AG20443 (cell line): ENCODE measurements at places on chromosomes 4 and X.

- DNase-seq: no peak
These were observed 263.9 kb downstream of the ADAMTS3 start for GRCh38 chr4:72305080-72305479.

DNA sequence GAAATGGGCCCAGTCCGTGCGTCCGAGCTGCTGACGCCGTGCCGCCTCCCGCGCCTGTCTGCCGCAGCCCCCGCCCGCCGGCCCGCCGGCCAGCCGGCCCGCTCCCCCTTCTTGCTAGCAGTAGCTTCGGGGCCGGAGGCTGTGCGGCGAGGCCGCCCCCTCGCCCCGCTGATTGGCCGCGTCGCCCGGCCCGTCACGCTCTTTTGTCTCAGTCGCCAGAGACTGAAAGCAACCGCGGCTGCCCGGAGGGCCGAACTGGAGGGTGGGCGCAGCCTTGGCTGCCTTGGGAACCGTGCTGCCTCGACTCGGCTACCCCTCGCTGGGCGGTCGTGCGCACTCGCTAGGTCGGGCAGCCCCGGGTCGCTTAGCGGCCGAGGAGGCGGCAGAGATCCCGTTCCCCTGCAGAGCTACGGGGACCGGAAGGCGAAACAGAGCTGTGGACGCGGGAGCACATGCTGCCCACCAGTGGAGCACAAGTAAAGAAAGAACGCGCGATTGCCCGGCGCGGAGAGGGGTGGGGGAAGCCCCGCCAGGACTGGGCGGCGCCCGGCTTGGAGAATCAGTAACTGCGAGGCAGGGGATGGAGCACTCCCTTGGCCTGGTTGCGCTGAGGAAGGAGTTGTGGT lies at the start of gene ZCCHC18:
ZCCHC18 (plus strand) TSS at position 198 of the 626 bp plus-strand sequence. CDS start 1,589 bp downstream, outside the sequence.
- peak; percentile 77 for DNase-seq

DNA sequence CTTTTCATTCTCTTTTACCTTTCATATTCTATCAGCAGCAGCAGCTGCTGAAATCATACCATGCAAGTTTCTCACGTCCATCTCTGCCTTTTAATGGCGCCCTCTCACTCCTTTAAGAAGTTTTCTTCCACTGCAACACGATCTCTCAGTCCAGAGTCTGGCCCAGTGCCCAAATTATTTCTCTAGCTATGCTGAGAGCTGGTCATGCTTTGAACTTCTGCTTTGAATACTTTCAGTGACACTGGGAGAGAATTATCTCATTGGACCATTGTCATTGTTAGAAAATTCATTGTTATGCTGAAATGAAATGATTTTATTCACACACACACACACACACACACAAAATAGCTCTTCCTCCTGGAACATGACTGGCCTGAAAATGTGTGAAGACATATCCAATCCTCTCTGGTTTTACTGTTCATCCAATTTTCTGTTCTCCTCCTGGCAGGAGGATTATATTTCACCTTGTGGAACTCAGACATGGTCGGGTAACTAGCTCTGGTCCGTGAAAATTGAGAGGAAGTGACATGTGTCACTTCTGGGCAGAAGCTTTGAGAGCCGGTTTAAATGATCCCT lies 1.3 kb upstream of the PDHA1 start:
- no peak for DNase-seq

- no peak for DNase-seq
These were observed 13.4 kb downstream of the PRPS2 start for GRCh38 chrX:12804655-12805054.

DNA sequence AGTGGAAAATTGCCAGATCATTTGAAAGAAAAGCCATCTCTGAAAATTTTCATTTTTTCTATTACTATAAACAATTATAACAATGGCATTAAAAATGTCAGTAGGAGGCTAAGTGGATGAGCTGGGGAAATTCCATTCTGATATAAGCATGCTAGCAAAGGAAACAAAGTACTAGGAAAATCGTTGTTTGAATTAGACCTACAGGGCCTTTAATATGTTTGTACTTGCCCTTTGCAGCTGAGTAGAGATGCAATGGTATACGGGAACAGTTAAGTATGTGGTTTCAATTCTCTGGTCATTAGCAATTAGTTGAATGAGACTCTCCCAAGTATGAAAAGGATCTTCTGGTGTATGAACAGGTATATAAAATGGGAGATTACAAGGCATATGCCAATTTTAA lies 452.2 kb downstream of the PCDH11X start:
- no peak for DNase-seq

DNA sequence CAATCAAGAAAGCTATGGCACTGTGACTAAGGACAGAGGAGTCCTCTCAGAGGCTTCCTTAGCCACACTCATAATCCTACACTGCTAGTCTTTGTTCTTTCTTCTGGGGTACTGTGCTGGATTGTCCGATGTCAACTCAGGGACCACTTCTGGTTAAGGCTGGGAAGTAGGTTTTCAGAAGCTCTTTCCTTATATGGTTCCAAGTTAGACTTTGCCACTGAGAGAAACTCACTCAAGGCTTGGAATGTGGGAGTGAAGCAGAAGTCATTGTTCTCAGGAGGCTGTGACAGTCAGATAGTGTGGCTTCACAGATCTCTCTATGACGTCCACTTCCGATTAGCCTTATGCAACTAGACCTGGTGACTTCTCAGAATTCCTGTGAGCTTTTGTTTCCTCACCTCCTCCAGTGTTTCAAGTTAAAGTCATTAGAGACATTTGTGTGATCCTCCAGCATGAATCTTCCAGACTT lies 317.3 kb upstream of the F9 start:
- DNase-seq: no peak

DNA sequence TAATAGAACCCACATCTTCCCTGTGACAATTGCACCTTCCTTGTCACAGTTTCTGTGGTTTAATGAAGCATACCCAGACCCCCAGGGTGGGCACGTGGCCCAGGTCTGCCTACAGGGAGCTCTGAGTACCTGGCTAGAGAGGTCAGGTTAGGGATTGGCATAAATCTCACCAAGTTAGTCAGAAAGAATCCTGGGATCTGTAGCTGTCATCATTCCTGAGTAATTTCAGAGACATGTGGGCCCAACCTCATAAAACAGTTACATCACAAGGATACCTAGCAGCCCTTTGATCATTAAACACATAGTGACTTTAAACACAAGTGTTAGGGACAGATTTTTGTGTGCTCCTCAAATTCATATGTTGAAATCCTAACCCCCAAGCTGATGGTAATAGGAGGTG lies 123.0 kb downstream of the KDR start:
- DNase-seq: no peak

DNA sequence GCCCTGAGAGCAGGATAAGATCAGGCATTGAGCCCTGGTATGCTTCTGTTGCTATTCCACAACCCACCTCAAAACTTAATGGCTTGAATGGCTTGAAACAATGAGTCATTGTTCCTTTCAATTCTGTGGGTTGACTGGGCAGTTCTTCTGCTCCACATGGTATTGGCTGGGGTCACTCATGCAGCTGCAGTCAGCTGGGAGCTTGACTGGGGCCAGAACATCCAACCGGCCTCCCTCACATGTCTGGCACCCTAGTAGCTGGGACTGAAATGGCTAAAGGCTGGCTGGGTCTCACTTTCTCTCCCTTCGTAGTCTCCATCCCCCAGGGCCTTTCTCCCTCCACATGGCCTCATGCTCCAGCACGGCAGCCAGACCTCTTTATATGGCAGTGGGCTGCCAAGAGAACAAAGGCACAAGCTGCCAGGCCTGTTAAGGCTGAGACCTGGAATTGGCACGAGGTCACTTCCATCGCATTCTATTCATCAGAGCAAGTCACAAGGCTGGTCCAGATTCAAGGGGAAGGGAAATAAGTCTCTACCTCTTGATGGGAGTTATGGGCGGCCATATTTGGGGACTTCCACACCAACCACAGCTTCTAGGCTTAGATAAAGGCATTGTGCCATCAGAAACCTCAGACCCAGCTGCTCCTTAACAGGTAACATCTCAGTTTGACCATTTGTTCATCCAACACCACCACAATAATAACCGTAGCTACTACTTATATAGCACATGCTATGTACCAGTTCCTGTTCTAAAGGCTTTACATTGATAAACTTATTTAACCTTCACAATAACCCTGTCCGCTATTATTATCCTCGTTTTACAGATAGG lies 159.7 kb upstream of the ATP6AP2 start:
- DNase-seq: no peak

DNA sequence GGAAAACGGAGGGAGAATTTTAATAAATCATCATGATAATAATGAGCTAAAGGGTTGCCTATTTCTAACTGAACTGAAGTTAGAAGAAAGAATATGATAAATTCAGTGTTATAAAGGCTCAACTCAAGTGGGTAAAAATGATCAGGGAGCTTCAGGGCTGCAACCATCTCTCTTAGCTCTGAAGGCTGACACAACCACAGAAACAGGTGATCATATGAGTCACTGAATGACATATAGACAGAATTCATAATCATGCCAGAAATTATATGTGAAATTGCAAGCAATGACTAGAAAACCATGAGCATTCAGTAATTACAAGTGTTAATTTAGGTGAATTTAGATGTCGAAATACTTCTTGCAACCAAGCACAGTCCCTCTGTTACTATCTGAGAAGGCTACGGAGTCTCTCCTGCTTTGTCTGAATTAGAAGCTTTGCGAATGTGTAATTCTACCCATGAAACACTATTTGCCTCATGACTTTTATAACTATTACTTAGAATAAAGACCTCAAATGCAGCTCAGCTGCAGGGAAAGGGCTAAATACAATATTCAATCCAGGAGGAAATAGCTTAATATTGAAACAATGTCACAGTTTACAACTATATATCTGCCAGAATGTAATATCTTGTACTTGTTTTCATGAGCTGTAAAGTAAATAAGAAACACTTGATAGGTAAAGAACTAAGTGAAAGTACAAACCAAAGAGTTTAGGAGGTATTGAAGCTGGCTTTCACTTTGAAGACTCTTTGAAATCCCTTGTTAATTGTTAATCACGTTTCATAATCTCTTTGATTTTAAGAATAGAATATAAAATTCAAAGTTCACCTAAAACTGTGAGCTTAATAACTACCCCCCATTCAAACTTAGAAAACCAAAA lies 1972.6 kb downstream of the ARAP2 start:
- DNase-seq: no peak

GRCh38 chrX:40459571-40460158 lies 121.1 kb upstream of the ATP6AP2 start:
- DNase-seq: no peak

GRCh38 chr4:148053298-148054003 lies 321.6 kb downstream of the ARHGAP10 start:
- no peak for DNase-seq

DNA sequence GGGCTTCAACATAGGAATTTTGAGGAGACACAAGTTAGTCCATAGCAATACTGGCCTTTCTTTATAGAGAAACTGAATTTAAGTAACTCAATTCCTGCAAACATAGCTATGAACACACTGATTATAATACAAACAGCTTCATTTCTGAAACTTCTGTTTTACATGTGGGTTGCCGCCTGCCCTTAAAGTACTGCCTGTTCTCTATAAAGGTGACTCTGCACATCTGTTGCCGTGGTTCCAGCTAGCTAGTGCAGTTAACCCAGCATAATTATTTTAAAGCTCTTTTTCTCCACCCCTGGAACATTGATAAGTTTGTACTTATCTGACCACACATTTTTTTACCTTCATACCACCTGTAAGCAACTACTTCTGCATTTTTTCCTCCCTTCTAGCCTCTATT lies 177.6 kb downstream of the NWD2 start:
- no peak for DNase-seq

- peak; percentile 45 for DNase-seq
These were observed 6.6 kb downstream of the PF4V1 start for GRCh38 chr4:73859614-73860088.

DNA sequence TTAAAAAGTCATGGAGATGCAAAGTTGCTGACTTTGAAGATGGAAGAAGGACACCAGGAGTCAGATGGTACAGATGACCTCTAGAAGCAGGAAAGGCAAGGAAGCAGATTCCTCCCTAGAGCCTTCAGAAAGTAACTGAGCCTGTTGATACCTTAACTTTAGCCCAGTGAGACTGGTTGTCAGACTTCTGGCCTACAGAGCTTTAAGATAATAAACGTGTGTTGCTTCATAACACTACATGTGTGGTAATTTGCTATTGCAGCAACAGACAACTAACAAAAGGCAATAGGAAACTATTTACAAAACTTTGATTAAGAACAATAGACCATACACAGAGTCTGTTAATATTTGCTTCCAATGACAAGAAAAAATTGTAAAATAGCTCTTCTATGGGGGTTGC lies 102.0 kb upstream of the USP38 start:
- DNase-seq: no peak

GRCh38 chr4:16186986-16187385 lies 39.3 kb downstream of the TAPT1 start:
- DNase-seq: no peak

DNA sequence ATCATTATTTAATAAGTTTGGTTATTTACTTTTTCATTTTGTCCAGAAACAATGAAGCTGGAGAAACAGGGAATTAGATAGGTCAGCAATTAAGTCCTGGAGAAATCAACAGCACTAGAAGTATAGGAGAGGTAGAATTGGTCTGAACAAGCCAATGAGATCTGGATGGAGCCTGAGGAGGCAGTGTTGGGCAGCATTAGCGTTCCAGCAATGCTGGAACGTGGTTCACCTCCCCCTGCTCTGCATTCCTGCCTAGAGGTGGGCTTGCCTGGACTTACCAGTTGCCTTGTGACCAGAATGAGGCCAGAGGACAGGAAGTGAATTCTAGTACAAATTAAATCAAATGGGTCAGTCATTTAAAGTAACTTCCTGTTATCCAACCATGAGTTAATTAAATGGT lies 4.6 kb downstream of the RASSF6 start:
- no peak for DNase-seq

- no peak for DNase-seq
These were observed 36.7 kb upstream of the NPNT start for GRCh38 chr4:105858466-105859040.

GRCh38 chr4:145931403-145931802 lies 7.2 kb downstream of the ZNF827 start:
- no peak for DNase-seq

- DNase-seq: no peak
These were observed 127.9 kb upstream of the PCDH18 start for GRCh38 chr4:137660211-137660610.

DNA sequence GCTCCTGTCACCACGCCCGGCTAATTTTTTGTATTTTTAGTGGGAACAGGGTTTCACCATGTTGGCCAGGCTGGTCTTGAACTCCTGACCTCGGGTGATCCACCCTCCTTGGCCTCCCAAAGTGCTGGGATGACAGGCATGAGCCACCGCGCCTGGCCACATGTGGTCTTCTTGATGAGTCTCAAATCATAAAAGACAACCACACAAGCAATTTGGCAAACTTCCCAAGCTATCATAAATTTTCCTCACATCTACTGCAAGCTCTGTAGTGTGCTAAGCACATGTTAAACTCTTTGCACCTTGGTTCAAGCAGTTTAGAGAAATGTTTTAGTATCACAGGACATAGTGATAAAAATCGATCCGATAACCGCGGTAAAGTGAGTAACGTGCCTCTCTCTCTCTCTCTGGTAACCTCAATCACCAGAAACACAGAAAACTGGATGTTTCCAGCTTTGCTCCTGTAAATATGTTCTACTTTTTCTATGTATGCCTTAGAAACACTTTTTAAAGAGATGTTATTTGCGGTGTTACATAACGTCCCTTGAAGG lies 256.8 kb downstream of the DHRSX start:
- no peak for DNase-seq
